ENCODE measurements at places on chromosomes 5 and 9. TPM values are rescaled to one million over a fixed set of nuclear protein-coding genes. Genes with fewer than 3 reads are reported as not detected.

DNA sequence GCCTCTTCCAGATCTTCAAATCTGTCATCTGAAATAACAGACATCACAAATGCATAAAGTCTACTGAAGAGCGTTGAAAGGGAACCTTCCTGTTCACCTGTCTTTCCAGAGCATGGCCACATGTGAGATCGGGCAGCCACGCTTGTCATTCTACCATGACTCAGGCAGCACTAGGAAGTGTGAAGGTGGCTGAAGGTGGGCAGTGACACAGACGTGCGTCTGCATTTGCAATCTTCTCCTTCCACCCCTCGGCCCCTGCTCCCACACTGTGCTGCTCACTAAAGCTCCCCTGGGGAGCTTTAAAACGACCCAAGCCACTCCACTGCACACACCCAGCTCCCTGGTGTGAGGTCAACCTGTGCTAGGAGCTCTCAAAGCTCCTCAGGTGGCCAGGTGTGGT lies 2.5 kb downstream of the ENTR1 start:
- no peak for DNase-seq

- no peak for DNase-seq
Observed at GRCh38 chr9:85723215-85723614, 18.5 kb downstream of the AGTPBP1 start.

GRCh38 chr5:80406980-80407734 lies 707 bp upstream of the ZFYVE16 start:
- DNase-seq: no peak

- no peak for DNase-seq
Observed at GRCh38 chr5:15116996-15117395, 245.4 kb upstream of the ANKH start.

GRCh38 chr5:139946006-139946405 lies 97.1 kb downstream of the NRG2 start:
- no peak for DNase-seq

DNA sequence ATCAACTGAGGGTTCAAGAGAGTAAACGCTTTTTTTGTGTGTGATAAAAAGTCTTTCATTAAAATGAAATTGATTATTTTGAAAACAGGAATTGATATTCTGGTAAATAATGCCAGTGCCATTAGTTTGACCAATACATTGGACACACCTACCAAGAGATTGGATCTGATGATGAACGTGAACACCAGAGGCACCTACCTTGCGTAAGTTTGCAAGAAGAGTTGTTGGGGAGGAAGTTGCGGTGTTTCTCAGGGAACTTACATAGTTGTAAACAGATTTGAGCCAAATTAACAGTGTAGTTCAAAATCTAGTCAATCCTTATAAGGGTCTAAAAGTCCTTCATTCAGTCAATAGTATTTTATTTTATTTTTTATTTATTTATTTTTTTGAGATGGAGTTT lies 28.9 kb downstream of the HSDL2 start:
- DNase-seq: no peak

DNA sequence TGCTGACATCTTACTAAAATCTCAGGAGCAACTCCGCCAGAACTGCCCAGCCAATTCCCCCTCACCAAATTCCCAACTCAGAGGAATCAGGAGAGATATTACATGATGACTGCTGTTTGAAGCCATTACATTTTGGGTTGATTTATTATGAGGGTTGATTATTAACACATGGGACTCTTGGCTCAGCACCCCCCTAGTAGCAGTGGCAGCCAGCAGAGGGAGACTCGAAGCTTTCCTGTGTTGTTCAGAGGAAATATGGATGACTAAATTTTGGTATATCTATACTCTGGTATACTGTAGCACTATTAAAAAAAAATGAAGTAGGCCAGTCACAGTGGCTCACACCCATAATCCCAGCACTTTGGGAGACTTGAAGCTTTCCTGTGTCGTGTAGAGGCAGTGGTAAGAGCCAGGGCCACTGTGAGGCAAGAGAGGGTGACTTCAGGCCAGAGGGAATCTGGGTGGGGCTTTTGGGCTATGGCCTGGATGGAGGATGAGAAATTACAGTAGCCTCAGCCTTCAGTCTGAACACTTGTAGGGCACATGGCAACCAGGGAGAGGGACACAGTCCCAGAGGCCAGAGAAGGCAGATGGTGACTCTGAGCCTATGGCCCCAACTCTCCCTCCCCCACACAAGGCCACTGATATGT lies 111.4 kb downstream of the LHX2 start:
- DNase-seq: peak; percentile 70

PCDHAC2 gene
- not detected for total RNA-seq

SGCD gene
- 11.7 TPM for total RNA-seq

Data from fibroblast of the aortic adventitia (primary cell).